Ovary (tissue), 10 donors: ENCODE measurements at places on chromosomes 4 and X.

DNA sequence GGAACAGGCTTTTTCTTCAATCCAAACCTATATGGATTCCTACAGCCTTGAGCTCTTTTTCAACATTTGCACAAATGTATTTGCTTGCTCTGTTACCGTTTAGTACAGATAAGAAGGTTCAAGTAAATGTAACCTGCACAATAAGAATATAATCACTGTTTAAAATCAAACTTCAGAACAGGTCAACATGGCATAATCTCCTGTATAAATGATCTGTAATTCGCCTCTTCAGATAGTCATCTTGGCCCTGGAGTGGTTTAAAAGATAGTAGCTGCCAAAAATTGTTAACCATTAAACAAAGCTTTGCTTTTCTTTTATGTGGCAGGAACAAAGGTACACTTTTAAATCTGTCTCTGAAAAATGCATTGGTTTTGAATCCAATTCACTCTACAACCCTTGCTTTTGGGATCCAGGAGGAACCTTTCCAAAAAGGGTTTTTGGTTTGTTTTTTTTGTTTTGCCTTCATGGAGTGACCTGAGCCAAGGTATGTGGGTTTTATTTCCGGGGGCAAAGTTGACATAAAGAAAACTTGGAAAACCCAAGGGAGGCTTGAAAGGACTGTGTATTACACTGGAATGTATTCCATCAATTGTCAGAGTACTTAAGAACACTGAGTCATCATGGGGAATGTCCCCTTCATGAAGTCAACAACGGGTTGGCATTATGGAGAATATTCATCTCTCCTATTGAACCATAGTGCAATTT lies 210.4 kb upstream of the HCCS start:
- DNase-seq, result no peak

DNA sequence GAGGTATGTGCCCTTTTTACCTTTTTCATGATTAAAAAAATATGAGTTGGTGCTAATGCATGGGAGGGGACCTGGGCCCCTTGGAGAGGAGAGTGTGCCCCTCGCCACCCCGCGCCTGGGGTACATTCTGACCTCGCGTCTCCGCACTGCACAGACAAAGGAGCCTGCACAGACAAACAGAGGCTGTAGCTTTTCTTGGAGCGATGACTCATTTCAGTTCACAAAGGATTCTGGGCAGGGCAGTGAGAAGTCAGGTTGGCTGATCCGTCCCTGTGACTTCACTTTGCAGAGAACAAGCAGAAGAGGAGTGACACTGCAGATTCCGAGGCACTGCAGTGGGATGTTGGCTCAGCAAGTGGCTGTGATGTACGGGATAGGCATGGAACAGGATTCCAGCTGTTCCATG lies 82.9 kb downstream of the STOX2 start:
- DNase-seq, result peak; percentile 58

DNA sequence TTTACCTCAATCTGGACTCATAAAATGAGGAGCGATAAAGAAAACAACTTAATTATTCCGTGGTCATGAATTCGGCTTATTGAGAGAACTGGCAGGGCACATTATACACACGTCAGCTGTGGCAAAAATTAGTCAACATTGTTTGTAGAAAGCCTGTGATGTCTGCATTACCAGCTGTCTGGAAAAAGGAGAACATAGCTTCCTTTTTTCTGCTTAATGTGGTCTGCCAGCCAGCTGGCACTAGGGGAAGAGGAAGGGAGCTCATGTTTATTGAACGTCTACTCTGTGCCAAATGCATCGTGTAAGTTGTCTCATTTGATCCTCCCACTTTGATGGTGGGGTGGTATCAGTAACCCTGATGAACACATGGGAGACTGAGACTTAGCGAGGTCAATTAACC lies 367.6 kb downstream of the ARHGAP24 start:
- no peak for DNase-seq

DNA sequence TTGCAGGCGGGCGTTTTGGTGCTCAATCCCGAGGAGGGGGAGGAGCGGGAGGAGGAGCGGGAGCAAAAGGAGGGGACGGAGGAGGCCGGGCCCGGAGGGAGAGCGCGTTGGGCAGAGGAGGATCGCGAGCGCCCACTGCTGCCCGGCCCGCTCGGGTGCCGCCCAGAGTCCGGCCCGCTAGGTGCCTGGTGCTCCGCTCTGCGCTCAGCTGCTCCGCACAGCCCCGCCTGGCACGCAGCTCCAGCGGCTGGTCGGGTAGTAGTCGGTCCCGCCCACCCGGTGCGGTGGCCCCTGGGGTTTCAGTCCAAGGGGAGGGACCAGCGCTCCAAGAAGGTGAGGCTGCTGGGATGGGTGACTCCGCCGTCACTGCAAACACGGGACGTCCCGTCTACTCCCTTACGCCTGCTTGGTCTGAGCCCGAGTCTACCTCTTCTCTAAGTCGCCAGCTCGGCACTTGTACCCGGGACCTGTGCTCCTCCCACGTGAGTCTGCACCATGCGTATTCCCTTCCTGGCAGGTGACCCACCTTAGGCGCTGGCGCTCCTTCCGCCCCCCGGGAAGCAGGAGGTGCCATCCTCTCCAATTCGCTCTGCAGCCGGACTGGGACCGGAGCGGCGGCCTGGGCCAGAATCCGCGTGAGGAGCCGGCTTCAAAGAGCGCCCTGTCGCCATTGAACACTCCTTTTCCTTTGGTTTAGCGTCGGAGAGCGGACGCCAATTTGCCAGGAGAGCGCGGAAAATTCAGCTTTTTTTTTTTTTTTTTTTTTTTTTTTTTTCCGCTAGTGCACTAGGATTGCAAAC lies 405 bp upstream of the HS3ST1 start:
- peak; percentile 91 for DNase-seq

GRCh38 chrX:71541210-71542022 lies 8.5 kb downstream of the OGT start:
- no peak for DNase-seq

DNA sequence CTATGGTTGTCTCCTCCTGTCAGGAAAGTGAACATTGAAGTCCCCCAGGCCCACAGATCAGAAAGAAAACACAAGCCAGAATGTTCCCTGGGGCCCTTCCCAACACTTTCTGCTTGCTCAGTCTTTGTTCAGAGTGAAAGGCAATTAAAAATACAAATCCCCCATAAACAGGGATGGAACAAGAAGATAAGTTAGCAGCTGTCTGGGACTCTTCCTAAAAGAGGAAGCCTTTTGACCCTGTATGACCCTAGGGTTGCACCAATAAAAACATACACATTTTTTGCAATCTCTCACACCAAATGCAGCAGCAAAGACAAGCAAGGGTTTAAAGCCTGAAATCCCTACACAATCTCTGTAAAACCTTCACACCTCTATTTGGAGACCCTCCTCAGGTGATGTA lies 22.6 kb downstream of the IRF2 start:
- DNase-seq, result no peak

- DNase-seq, result no peak
Observed at GRCh38 chr4:90142081-90142480, 14.9 kb downstream of the CCSER1 start.

DNA sequence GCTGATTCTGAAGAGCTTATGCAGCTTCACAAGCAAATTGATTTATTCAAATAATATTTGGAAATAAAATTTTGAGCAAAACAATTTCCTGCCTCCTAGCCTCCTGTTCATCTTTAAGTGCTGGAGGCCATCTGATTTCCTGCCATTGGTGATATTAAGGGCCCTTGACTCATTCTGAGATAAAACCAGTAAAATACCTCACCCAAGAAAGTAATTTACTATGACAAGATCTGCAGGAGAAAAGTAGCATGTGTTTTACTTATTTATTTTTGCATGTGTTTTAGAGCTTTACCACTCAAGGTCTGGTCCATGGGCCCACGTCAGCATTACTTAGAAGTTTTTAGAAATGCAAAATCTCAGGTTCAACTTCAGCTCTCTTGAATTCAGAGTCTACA lies 67.7 kb downstream of the DCLK2 start:
- DNase-seq, result no peak

GRCh38 chrX:10239611-10240064 lies 82.9 kb downstream of the CLCN4 start:
- DNase-seq, result no peak

GRCh38 chr4:154838694-154839093 lies 57.6 kb downstream of the RBM46 start:
- no peak for DNase-seq

GRCh38 chr4:65645185-65645584 lies 25.1 kb downstream of the EPHA5 start:
- no peak for DNase-seq

DNA sequence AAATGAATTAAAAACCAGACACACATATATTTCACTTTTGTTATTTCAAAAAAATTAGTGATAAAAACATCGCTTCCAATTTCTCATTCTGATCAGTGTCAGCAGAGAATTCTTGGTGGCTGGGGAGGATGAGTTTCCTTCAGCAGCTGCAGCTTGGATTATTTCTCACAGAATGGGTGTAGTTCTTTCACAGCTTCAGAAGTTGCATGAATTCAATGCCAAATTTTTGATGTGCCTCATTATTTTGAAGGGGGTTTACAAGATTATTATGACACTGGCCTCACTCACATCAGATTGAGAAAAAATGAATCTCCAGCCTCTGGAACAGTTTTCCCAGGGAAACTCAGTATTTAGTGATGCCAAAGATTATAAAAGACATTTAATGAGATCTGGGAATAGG lies 184.9 kb upstream of the WDFY3 start:
- DNase-seq, result no peak

GRCh38 chr4:76831711-76832373 lies 66.1 kb downstream of the SOWAHB start:
- no peak for DNase-seq

GRCh38 chr4:150493851-150494250 lies 88.1 kb upstream of the MAB21L2 start:
- no peak for DNase-seq
